ENCODE measurements at places on chromosomes 5 and 9. TPM values are rescaled to one million over a fixed set of nuclear protein-coding genes. Genes with fewer than 3 reads are reported as not detected.

FOXI1 gene
- total RNA-seq = not detected

NCS1 gene
- total RNA-seq = 43.0 TPM

C9 gene
- 0.36 TPM for total RNA-seq

DNA sequence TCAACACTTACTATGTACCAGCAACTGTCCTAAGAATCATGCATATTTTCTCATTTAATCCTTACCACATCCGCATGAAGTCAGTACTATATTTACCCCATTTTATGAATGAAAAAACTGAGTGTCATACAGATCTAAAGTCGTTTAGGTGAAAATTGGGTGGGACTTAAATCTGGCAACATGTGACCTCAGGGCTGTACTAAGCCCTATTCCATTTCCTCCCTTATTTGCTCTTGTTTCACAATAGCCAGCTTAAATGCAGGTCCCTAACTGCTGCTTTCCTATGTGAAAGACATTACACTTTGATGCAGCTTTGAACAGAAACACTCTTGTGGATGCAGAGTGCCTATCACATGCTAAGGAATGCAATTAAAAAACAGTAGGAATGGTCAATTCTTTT is 2.5 kb upstream of the RAB14 start:
- no peak for DNase-seq

GRCh38 chr5:141330299-141331080 is at the start of gene PCDHGA1:
Gene PCDHGA1 (plus strand): TSS chr5:141330514.
- peak; percentile 94 for DNase-seq

- DNase-seq = no peak
Measured at GRCh38 chr9:77532607-77533006, 115.5 kb downstream of the GNA14 start.

DNA sequence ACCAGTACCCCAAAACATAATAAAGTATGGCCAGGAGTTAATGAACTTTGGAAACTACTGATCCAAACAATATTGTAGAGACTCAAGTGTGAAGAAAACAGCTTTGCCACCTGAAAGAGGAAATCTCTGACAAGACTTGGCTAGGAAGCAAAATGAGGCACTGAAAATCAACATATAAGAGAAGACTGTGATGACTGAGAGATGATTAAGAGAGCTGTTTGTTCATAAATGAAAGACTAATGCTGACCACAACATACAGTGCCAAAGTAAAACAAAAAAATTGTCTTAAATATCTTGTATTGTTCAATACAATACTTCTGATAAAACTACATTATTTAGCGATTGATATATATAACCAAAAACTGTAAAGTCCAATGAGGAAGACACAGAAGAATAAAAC is 7.2 kb downstream of the RC3H2 start:
- peak; percentile 82 for DNase-seq

- DNase-seq = no peak
Measured at GRCh38 chr9:97845763-97846162, 7.3 kb upstream of the FOXE1 start.

- no peak for DNase-seq
Measured at GRCh38 chr9:132099741-132100407, 20.2 kb upstream of the MED27 start.

Data from osteoblast (primary cell).